ENCODE measurements at places on chromosomes 2 and 18.

GRCh38 chr2:237702441-237703391 lies 75.3 kb downstream of the LRRFIP1 start:
- no peak for DNase-seq

GRCh38 chr2:9937258-9937657 lies 14.2 kb upstream of the GRHL1 start:
- DNase-seq = no peak

- DNase-seq = no peak
These were observed 35.0 kb downstream of the WDSUB1 start for GRCh38 chr2:159251296-159252173.

- DNase-seq = no peak
These were observed 57.7 kb upstream of the SLC1A4 start for GRCh38 chr2:64931246-64932115.

DNA sequence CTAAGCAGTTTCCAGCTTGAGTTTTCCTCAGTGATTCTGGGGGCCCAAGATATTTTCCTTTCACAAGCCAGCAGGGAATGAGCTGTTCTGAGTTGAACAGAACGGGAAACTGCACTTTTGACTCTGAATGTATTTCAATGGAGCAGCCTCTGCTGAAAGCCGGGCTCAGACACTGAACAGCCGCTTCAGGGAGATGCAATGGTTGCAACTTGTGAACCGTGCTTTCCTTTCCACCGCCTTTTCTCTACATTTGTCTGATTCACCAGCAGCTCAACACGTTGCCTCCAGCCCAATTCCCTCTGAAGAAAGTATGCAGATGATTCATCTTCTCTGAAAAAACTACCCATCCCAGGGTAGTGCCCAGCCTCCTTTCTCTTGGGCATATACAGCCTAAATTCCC lies 119.3 kb upstream of the PKDCC start:
- DNase-seq = no peak

GRCh38 chr2:40859617-40860016 lies 407.7 kb upstream of the SLC8A1 start:
- DNase-seq = no peak
